ENCODE measurements at places on chromosomes 6 and 20. TPM values are rescaled to one million over a fixed set of nuclear protein-coding genes. Genes with fewer than 3 reads are reported as not detected.

- peak; percentile 22 for DNase-seq
Observed at GRCh38 chr6:116016846-116017545, 43.7 kb downstream of the FRK start.

- no peak for DNase-seq
Observed at GRCh38 chr20:49517805-49518100, 35.3 kb upstream of the KCNB1 start.

DNA sequence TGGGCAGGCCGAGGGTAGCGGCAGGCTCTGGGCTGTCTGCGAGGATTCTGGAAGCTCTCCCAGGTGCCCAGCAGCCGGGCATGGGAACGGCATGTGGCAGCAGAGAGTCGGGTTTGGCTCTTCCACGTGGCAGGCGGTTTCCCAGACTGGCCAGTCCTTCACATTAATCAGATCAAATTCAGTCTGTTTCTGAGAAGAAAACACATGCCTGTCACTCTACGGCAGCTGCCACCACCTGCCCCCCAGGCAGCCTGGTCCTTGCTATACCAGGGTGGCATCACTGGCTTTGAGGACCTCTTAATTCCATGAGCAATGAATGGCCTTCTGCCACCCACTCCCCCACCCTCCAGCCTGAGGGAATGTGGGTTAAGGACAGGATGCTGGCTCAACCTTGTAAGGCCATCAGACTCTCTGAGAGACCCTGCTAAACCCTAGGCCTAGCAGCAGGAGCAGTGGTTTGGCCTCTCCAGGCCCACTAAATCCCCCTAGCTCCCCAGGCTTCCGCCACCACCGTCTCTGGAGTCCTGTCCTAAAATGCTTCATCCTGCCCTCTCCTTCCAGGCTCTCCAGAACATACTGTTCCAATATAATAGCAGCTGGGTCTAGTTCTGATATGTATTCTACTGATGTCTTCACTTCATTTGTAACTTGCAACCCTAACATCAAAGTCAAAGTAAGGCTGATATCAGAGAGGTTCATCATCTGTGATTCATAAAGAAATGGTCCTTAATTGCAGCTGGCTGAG lies 47.8 kb downstream of the PLCG1 start:
- DNase-seq: no peak

GRCh38 chr6:34021554-34022190 lies 124.2 kb downstream of the GRM4 start:
- DNase-seq: no peak

GRCh38 chr6:137206577-137206976 lies 12.6 kb downstream of the IFNGR1 start:
- DNase-seq: no peak

The GPX5 gene
- not detected for total RNA-seq

DNA sequence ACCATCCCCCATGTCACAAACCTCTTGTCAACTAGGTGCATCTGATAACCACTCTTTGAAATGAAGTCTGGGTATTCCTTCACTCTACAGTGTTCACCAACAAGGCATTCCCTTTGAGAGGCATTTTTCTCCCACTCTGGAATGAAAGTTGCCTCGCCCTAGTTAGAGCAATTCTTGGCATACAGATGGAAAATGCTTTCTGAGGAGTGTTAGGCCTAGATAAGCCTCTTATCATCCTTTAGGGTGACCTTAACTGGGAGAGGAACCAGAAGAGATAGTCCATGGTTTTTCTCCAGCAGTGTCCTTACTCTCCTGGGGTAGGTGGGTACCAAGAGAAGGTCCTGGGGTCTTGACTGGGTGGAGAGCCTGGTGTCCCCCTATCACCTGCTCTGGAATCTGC lies 14.8 kb downstream of the CLIC5 start:
- DNase-seq: no peak

The WFDC10B gene
- not detected for total RNA-seq

DNA sequence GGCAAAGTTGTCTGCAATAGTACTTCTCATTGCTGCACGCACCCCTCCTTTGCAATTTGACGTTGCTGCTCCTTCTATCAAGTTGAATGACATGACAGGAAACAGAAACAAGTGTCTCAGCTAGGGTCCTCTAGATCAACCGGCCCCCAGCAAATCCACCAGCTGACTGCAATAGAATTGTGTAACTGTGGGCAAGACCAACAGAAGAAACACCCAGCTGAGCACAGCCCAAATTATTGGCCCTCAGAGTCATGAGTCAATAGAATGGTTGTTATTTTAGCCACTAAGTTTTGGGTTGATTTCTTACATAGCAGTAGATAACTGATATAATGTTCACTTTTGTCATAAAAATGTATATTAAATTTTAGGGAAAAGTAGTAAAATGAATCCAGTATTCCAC lies 202.7 kb downstream of the MAFB start:
- DNase-seq: no peak

DNA sequence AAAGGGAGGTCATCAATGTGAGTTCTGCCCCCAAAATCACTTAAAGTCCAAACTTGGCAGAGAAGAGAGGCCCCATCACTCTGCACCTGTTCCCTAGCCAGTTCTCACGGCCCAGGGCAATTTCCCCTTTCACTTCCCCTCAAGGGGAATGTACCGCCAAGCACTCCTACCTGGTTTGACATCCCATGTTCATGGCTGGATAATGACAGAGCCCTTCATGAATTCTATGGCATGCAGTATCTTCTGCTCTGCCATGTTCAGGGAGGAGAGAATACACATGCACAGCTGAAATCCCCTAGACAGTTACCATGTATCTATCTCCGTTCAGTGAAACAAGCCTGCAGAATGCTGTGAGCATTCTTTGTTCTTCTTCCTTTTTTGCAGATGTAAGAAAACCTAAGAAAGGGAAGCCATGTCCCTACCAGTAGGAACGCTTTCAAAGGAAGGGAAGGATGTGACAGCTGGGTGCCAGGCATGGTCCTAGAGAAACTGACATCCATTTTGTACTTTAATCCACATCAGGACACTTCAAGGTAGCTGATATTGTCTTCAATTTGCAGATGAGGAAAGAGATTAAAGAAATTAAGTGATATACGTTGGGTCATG lies 79.8 kb upstream of the ARID1B start:
- no peak for DNase-seq

GRCh38 chr6:154930451-154930851 lies 64.7 kb upstream of the TIAM2 start:
- DNase-seq: no peak

- peak; percentile 1 for DNase-seq
Observed at GRCh38 chr6:50661636-50662035, 51.7 kb upstream of the TFAP2D start.

- DNase-seq: no peak
Observed at GRCh38 chr6:111854683-111855082, 18.6 kb downstream of the FYN start.

DNA sequence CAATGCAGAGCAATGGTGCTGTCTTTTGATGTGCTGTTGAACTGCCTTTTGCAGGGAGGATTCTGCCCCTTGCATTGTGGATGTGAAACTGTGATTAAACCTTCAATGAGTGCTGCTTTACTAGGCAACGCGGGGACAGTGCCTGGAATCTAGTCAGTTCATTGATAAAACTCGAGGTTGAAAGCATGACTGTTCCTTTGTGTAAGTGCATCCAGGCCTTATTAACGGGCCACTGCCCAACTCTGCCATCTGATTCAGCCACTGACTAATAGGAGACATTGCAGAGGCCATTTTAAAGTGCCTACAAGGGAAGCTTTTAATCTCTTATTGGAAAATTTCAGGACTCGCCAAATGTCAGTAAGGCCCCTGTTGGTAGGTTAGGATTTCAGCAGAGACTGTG lies 49.3 kb downstream of the SLC35F1 start:
- DNase-seq: peak; percentile 2

DNA sequence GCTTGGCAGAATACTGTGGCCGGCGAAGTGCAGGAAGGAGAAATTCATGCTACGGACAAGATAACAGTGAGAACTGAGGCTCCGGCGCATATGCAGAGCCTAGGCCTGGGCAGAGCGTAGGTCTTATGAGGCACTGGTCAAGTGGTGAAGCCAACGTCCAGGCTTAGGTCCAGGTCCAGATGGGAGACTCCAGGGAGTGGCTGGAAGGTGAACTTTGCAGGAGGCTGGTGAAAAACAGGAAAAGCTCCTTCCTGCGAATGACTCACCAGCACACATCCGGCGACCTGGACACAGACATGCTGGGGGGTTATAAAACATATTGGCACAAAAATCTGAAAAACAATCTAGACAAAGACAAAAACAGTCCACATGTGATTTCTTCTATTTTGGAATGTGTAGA lies 15.4 kb downstream of the C6orf141 start:
- peak; percentile 44 for DNase-seq

DNA sequence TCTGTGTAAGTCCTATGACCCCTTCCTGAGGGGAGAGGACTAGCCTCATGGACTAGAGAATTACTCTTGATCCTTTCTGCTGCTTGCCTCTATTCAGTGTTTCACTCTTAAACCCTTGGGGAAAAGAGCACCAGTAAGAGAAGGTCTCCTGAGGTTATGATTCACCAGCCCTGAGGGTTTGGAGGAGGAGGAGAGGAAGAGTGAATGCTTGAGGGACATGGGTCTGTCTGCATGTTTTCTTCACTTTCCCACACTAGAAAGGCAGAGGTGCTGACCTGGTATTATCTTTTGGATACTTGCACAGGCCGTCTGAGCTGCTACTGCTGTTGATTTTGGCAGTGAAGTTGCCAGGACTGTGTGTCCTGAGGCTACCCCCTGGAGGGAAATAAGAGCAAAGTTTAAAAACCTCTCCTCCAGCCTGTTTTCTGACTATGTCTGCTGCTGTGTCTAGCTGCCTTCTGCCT lies 78.3 kb downstream of the CD109 start:
- peak; percentile 89 for DNase-seq

DNA sequence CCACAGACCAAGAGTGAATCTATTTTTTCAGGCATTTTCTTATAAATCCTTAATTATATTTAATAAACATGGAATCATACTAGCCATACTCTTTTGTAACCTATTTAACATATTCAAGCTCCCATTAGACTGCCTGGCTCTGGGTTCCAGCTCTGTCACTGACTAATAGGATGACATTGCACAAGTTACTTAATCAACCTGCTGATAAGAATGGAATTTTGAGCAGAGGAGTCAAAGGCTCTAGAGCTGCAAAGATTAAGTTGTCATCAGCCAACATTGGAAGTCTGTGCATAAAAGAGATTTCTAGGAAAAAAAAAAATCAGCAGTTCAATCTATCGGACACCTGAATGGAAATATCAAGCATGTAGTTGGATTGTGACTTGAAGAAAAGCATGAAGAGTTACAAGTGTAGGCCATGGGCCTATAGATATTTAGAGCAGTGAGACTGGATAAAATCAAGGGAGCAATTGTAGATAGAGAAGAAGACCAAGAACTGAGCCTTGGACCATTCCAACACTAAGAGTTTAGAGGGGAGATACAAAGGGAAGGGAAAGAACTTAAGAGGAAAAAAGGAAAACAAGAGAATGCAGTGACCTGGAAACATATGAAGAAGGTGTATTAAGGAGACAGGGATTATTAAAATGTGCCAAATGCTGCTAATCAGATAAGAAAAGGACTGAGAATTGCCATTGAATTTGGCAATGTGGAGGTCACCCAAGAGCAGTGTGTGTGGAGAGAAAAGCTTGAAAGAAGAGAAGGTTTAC lies 11.0 kb upstream of the HINT3 start:
- no peak for DNase-seq

- no peak for DNase-seq
Observed at GRCh38 chr20:49603209-49603627, 35.3 kb upstream of the PTGIS start.

The SLC22A2 gene
- 20.3 TPM for total RNA-seq

The LAMA5 gene
- 299 TPM for total RNA-seq

DNA sequence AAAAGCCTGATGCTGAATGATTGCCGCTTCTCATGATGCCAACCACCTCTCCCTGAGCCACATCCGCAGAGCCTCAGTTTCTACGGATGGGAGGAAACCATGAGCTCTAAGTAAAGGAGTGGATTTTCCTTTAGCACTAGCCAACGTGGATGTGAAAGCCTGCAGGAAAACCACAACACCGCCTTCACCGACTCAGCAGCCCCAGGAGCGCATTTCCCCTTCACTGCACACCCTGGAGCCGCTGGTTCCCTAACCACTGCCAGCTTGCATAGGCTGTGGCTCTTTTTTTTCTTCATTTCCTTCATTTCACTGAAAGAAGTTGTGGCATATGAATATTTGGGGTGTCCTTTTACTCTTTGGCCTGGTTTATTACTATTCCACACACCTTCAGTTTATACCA lies 50.5 kb upstream of the SSTR4 start:
- peak; percentile 6 for DNase-seq

DNA sequence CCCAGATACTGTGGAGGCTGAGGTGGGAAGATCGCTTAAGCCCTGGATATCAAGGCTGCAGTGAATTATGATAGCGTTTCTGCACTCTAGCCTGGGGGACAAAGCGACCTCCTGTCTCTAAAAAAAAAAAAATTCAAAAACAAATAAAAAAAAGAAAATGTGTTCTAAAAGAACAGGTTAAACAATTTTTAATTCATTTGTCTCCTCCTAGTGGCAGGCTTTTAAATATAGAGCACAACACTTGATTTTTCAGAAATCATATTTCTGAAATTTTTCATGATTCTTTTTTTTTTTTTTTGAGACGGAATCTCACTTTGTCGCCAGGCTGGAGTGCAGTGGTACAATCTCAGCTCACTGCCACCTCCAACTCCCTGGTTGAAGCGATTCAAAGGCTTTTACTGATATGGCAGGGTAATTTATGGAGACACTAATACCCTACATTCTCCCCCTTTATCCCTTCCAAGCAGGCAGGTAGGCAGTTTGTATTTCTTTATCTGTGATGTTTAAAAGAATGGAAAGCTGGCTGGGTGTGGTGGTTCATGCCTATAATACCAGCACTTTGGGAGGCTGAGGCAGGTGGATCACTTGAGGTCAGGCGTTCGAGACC lies 8.7 kb upstream of the GTF3C6 start:
- peak; percentile 55 for DNase-seq

DNA sequence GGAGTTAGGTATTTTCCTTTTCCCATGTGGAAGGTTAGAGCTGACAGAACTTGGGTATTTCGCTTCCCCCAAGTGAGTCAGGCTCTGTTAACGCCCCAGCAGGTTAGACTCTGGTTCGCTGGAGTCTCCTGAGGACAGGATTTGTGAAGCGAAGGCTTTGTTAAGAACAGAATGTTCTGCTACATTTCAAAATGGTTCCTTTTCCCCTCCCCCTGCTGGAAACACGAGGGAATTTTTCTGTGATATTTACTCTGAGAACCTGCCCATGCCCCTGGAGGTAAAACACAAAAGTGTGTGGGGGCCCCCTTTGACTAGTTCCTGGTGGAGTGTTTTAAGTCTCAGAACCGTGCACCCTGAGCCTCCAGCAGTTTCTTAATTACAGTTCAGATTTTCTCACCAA lies 731.4 kb upstream of the CITED2 start:
- DNase-seq: peak; percentile 89
